Myocyte (in vitro differentiated cells): ENCODE measurements at places on chromosomes 7 and 10.

DNA sequence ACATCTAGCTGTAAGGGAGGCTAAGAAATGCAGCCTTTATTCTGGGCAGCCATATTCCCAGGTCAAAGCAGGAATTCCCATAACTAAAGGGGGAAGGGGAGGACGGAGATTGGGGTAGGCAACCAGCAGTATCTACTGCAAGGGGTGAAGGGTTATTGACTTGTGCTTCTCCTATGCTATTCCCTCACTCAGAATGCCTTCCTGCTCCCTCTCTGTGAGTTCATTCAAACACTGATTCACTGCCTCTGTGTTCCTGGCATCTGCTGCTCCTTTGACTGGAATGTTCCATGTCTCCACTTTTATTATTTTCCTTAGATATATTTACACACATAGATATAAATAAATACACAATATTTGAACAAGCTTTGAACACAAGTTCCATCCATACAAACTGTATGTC is 11.1 kb downstream of the HTR7 start:
- DNase-seq, result peak; percentile 53

DNA sequence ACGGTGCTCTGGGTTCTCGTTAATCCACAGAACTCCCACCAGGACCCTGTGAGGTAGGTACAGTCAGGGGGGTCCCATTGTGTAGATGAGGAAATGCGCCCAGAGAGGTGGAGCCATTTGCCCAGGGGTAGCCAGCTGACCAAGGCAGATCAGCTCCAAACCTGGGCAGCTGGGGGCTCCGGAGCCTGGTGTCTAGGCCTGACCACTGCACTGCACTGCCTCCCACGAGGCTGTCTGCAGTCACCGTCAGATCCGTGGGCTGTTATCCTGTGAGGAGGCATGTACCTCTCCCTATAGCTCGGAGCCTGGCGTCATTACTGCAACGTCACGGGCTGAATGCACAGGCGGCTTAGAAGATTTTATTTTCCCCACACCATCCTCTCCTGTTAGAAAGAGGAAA is 411.8 kb upstream of the FOXK1 start:
- DNase-seq, result no peak

DNA sequence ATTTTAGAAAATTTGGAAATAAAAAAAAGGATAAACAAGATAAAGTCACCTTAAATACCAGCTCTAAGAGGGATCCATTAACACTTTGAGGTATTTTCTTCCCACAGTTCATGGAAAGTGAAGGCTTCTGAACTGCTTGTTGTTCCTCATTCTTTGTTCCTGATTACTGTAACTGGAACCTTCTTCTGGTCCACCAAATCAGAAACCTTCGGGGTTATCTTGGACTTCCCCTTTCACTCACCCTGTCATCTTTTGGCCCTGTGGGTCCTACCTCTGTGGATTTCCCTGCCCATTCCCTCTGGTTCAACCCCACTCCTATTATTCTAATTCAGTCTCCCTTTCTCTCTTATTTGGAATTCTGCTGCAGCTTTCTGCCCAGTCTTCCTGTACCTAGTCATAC is 116.5 kb upstream of the PRPS1L1 start:
- DNase-seq, result no peak

DNA sequence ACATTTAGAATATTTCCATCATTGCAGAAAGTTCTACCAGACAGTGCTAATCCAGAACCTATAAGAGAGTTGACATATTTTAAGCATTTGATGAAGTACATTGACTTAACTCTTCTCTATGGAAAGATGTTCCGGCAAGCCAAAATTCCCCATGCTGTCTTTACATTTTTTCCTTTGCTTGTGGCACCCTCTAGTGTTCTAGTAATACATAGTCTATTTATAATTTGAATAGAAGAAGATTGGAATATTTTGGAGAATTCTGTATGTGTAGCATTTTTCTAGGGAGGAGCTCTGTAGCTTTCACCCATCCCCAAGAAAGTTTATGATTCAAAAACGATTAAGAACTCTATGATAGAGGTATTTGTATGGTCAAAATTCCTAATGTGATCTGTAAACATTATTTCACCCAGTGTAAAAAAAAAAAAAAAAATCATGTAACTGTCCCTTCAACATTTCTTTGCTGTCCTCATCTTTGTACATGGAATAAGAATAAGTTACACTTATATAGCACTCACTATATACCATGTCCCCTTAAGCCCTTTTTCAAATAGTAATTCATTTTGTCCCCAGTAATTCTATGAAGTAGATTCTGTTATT is 33.2 kb downstream of the NRF1 start:
- peak; percentile 66 for DNase-seq

- no peak for DNase-seq
Measured at GRCh38 chr7:158072991-158073730, 514.5 kb downstream of the PTPRN2 start.

DNA sequence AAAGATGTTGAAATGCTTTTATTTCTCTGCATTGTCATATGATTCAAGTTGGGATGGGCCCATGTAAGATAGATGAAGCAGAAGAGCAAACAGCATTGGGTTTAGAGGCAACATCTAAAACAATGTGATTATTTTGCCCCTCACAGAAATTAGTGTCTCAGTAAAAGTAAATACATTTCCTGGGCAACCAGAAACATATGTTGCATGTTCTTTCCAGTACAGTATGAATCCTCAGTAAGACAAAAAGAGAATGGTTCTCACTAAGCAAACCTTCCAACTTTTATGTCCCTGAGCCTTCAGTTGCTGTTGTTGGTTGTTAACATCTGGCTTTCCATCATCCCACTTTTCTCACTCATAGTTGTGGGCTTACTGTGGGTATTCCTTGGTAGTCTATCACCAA is 222.5 kb upstream of the PRPS1L1 start:
- DNase-seq, result no peak

GRCh38 chr7:136883046-136883445 is 14.6 kb downstream of the CHRM2 start:
- DNase-seq, result peak; percentile 36

- DNase-seq, result peak; percentile 5
Measured at GRCh38 chr10:87546971-87547413, 42.3 kb downstream of the MINPP1 start.

GRCh38 chr10:49631975-49632374 is 18.1 kb downstream of the CHAT start:
- no peak for DNase-seq

DNA sequence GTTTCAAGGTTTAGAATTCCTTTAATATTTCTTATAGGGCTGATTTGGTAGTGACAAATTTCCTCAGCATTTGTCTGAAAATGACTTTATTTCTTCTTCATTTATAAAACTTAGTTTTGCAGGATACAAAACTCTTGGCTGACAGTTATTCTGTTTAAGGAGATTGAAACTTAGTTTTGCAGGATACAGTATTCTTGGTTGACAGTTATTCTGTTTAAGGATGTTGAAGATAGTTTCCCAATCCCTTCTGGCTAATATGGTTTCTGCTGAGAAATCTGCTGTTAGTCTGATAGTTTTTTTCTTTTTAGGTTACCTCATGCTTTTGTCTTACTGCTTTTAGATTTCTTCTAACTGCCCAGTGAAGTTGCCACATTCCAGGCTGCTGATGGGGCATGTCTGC is 186.8 kb downstream of the ITGB1 start:
- no peak for DNase-seq

- DNase-seq, result peak; percentile 63
Measured at GRCh38 chr10:86520871-86521677, 518 bp downstream of the WAPL start.

GRCh38 chr7:34067005-34067778 is 161.9 kb downstream of the BMPER start:
- DNase-seq, result peak; percentile 21

DNA sequence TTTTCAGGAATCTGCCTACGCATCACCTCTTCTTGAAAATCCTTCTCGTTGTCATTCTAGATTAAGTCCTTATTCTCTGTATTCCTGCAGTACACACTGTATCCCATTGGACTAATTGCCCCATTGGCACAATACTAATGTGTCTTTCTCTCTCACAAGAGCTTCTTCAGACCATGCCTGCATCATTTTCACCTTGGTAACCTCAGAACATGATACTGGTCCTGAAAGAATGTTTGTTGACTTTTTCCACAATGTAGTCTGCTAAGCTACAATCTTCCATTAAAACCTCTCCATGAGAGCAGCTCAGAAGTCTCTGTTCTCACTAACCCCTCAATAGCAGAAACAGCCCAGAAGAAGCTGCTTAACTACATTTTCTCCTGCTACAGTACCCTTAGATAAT is 270.7 kb downstream of the PCDH15 start:
- DNase-seq, result no peak

DNA sequence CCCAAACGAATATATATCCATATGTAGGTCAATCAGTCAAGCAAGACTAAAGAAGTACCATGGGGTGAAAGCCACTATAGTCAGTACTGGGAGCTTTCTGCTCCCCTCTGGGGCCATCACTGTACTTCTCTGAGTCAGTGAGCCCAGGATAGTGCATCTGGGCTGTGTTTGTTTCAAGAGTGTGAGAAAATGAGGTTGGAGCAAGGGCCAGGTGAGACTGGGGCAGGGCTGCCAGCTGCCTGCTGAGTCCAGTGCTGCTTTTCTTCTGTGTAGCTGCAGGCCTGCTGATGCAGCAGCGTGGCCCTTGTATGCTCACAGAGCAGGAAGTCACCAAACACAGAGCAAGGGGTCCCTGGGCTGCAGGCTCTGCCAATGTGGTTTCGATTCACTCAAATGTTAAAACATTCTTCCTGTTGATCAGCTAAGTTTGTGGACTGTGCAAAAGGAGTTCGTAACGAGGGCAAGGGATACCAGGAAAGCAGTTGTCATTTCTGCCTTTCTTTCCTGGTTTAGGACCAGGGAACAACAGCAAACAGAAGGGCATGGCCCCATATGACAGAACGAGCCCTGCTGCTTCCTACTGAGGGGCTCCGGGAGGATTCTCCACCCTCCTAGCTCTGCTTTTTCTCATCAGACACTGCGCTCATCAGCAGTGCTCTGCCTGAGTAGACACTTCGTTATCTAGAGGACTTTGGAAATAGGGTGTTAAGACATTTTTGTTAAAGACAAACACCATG is 65.4 kb upstream of the TNS3 start:
- no peak for DNase-seq

DNA sequence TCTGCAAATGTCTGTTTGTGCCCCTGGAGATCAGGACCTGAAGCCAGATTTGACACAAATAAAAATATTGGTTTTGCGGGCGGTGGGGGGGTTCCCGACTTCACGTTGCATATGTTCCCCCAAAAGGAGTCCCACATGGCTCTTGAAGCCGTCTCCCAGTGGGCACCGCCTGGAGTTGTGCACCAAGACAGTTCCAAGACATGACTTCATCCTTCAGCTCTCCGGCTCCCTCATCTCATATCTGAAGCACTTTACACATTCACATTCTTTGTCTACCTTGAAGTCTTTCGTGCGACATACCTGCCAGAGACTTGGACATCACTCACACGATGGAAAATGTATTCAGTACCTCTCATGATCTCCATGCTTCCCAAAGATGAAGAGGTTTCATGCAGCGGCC is 362.8 kb upstream of the FOXK1 start:
- DNase-seq, result no peak

DNA sequence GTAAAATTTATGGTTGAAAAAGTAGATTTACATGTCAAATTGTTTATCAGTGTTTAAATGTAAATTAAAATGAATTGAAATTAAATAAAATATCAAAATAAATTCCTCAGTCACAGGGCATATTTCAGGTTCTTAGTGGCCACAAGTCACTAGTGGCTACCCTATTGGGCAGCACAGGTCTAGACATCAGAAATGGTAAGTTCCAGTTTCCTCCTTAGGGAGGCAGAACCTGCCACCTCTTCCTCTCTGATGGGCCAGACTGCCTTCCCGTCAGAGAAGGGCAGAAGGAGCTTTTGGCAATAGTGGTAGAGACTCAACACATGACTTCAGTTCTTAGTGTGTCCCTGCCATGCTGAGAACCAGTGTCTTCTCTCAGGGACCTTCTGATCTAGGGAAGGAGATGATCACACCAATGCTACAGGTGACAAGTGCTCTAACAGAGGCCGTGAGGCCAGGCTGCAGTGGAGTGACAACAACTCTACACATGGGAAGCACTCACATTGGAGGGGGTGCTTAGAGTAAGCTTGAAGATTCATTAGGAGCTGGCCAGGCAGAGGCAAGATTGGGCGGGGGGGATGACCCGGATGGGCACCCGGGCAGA is 14.4 kb upstream of the PCBD1 start:
- DNase-seq, result no peak

- DNase-seq, result peak; percentile 93
Measured at GRCh38 chr10:73590881-73591799, at the start of gene USP54. TSS of gene USP54 (minus strand) at chr10:73591342. CDS start at chr10:73575658, 15,684 bp downstream.

- no peak for DNase-seq
Measured at GRCh38 chr10:52256832-52257691, 57.0 kb upstream of the DKK1 start.

GRCh38 chr7:82690929-82691328 is 247.4 kb upstream of the CACNA2D1 start:
- no peak for DNase-seq

DNA sequence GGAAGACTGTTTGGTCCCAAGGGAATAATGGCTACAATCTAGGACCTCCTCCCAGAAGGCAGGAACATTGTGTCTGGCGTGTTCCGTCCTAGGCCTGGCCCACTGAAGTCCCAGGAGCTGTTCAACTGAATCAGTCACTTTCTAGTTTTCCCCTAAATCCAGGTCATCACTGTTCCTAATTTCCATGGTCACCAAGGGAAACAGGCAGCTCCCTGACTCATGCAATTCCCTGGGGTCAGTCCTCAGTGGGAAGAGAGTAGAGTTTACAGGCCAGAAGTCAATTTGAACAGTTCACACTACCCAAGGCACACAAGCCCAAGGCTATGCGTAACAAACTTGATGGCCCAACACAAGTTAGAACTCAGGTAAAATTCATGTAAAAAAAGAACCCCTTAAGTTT is 44.0 kb downstream of the CREB3L2 start:
- peak; percentile 67 for DNase-seq

GRCh38 chr10:15169555-15170401 is 1.3 kb upstream of the NMT2 start:
- peak; percentile 54 for DNase-seq

DNA sequence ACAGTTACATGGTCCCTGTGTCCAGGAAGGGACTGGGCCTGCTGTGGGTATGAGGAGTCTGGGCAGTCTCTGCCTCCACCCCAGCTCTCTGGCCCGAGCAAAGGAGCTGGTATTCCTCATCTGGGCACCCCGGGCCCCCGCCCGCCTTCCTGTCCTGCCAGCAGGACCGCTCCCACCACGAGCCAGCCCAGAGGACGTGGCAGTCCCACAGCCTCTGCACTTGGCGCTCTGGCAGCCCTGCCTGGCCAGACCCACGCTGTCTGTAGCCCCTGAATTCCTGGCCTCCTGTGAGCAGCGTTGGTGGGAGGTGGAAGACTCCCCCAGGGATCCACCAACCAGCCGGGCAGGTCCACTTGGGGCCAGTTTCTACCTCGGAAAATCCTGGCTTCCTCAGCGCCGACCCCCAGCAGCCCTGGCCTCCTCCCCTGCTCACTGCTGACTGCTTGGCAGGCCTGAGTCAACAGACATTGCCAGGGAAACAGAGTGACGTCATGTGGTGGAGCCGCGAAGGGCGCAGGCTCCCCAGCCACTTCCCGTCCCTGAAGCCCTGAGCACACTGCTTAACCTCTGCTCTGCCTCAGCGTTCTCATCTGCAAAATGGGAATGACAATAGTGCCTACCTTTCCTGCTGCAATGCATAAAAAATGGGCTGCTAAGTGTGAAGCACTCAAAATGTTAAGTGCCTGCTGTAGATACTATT is 21.6 kb upstream of the LIMK1 start:
- peak; percentile 91 for DNase-seq
